Endothelial cell of umbilical vein (primary cell): ENCODE measurements at places on chromosomes 3 and 15. TPM values are rescaled to one million over a fixed set of nuclear protein-coding genes. Genes with fewer than 3 reads are reported as not detected.

DPPA2 gene
- not detected in 2 replicates for total RNA-seq

LHFPL4 gene
- not detected in 2 replicates for total RNA-seq

GRCh38 chr3:25532431-25533162 is 104.5 kb downstream of the RARB start:
- no peak for DNase-seq

GRCh38 chr3:107970993-107971580 is 119.7 kb downstream of the CD47 start:
- DNase-seq, result no peak

DNA sequence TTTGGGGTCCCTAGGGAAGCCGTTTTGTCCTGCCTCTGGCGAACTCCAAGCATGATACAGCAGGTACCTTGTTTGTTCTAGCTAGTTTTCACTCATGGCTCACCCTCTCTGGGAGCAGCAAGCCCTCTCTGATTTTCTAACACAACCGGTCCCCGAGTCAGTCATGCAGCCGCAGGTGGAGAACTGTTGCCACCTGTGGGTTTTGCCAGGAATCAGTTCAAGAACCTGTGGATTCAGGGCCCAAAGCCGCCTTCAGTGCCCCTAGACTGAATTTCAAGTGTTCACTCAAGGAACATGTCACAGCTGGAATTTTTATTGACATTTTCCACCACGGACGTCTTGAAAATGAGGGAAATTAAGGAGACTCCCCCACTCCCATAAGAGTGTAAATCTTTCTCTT is 13.3 kb upstream of the LRRK1 start:
- no peak for DNase-seq

- no peak for DNase-seq
Observed at GRCh38 chr15:58842713-58843396, 71.8 kb downstream of the MINDY2 start.

DNA sequence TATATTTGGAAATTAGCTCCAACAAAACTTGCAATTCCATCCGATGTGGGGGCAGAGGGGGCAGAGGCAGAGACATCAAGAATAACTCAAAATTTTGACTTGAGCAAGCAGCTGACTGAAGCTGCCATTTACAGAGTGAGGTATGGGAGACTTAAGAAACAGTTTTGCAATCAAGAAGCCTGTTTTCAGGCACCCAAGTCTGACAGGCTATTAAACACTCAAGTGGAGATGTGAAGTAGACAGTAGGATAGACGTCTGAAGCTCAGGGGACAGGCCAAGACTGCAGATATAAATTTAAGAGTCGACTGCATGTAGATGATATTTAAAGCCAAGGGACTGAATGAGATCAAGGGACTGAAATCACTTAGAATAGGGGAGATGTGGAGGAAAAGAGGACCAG is 9.9 kb upstream of the SH3BP5 start:
- DNase-seq, result no peak

- DNase-seq, result no peak
Observed at GRCh38 chr3:183264268-183264667, 11.2 kb downstream of the B3GNT5 start.
